Psoas muscle (tissue), 8 donors: ENCODE measurements at places on chromosomes 2 and 18. TPM values are rescaled to one million over a fixed set of nuclear protein-coding genes. Genes with fewer than 3 reads are reported as not detected.

DNA sequence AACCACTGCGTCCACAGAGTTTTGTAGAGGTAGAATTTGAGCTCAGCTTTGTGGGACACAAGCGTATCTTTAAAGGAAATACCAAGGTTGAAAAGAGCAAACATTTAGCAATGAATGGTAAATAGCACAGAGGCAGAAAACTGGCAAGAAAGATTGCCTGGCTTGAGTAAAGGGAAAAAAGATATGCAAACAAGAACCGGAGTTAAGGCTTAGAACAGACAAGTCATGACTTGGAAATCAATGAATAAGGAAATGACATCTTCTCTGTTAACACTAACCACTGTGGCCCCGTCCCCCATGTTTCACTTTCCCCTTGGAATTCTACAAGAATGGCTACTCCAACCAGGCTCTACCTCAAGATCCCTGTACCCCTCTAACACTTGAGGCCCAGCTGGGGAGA is 3.8 kb downstream of the STAM2 start:
- no peak for DNase-seq
- peaks cover 48% of the 10 kb centered on the region for H3K4me1 ChIP-seq
- no peaks in the 10 kb centered on the region for H3K36me3 ChIP-seq
- no peak overlapping the region for H3K27ac ChIP-seq

DNA sequence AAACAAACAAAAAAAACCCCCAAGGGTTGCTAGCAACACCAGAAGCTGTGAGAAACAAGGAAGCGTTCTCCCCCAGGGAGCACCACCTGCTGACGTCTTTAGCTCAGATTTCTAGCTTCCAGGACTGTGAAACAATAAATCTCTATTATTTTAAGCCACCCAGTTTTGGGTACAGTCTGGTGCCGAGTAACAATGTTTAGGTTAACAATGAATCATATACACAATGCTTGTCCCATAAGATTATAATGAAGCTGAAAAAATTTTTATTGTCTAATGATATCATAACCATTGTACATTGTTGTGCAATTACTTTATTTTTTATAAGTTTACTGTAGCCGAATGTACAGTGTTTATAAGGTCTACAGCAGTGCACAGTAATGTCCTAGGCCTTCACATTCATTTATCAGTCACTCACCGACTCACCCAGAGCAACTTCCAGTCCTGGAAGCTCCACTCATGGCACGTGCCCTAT is 72.1 kb upstream of the CAB39 start:
- no peak overlapping the region for H3K27ac ChIP-seq
- no peaks in the 10 kb centered on the region for H3K36me3 ChIP-seq
- no peak for DNase-seq
- no peaks in the 10 kb centered on the region for H3K27me3 ChIP-seq

Gene KLF11
- 27.0 TPM for total RNA-seq

- H3K27me3 ChIP-seq: no peaks in the 10 kb centered on the region
- H3K4me1 ChIP-seq: peaks cover 33% of the 10 kb centered on the region
- H3K27ac ChIP-seq: no peak overlapping the region
- no peak for DNase-seq
Measured at GRCh38 chr2:32363597-32363996, 6.8 kb downstream of the BIRC6 start.

Gene IL1F10
- total RNA-seq: not detected

- no peaks in the 10 kb centered on the region for H3K36me3 ChIP-seq
- H3K4me3 ChIP-seq: no peak overlapping the region
- H3K27me3 ChIP-seq: no peaks in the 10 kb centered on the region
- H3K4me1 ChIP-seq: peaks cover 33% of the 10 kb centered on the region
- no peak for DNase-seq
- H3K27ac ChIP-seq: peak overlapping the region; percentile 85
Measured at GRCh38 chr2:237663517-237664110, 36.2 kb downstream of the LRRFIP1 start.

DNA sequence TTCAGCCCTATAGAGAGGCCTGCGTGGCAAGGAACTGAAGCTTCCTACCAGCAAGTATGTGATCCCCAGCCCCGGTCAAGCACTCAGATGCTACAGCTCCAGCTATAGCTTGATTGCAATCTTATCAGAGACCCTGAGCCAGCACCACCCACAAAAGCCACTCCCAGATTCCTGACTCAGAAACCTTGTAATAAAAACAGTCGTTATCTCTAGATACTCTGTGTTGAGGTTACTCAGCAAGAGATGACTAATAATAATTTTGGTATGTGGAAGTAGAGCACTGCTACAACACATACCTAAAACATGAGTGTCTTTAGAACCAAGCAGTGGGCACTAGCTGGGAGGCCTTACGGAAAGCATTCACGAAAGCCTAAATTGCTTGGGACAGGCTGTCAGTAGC is 216.9 kb downstream of the UXS1 start:
- H3K4me1 ChIP-seq: no peaks in the 10 kb centered on the region
- no peaks in the 10 kb centered on the region for H3K27me3 ChIP-seq
- H3K4me3 ChIP-seq: no peak overlapping the region
- H3K36me3 ChIP-seq: no peaks in the 10 kb centered on the region

DNA sequence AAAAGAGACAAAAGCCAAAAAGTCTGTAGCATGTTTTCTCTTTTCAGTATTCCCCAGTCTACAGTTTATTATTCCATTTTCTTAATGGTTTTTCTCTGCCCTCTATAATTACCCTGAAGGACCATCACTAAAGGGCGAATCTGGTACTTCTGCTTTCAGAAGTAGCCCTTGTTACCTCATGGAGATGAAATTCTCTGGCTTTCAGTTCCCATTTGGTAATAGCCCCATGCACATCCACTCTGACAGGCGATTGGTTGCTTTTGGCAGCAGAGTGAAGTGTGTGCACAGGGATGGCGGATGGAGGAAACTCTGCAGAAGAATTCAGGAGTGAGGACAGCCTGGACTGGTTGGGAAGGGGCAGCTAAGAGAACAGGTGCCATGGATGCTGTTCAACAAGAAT is 66.3 kb upstream of the NABP1 start:
- H3K27ac ChIP-seq: no peak overlapping the region
- no peak overlapping the region for H3K4me3 ChIP-seq
- DNase-seq: no peak
- no peaks in the 10 kb centered on the region for H3K27me3 ChIP-seq

DNA sequence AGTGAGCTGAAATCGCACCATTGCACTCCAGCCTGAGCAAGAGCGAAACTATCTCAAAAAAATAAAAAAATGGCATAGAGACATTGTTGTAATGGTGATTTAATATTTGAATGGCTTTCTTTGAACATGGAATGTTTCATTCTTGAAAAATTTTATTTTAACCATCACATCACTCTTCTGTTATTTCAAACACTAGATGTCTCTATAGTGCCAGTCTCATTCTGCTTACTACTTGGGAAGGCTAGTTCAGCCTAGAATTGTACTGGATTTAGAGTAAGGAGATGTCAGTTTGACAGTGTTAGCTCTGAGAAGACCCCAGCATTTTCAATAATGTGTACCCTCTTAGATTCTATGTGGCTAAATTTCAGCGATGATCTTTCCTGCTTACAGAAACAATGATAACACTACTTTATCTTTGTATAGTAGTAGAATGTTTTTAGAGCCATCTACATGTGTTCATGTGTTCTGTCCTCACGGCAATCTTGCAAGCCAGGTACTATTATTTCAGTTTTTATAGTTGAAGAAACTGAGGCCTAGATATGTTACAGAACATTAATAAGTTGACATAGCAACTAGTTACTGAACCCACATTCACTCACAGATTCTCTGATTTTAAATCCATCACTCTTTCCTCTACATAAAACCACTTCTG is 142.9 kb upstream of the ZSWIM2 start:
- no peaks in the 10 kb centered on the region for H3K27me3 ChIP-seq
- H3K4me3 ChIP-seq: no peak overlapping the region
- H3K36me3 ChIP-seq: no peaks in the 10 kb centered on the region

Gene LYPD6
- total RNA-seq: 0.11 TPM

DNA sequence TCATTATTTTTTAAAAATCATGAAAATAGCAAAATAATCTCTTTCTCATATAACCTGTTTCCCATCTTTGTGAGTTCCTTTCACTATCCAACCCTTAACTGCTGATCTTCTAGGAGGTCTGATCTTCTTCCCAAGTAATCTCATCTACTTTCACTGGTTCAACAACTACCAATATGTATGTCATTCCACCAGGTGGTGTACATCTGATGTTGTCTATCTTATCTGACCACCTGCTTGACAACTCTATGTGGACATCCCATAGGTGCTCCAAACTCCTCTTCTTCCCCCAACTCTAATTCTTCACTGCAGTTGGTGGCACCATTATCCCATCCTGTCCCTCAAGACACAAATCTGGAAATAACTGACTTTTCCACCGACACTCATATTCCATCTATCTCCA is 62.5 kb downstream of the FAM228A start:
- no peaks in the 10 kb centered on the region for H3K27me3 ChIP-seq
- no peak overlapping the region for H3K4me3 ChIP-seq
- no peaks in the 10 kb centered on the region for H3K4me1 ChIP-seq
- H3K27ac ChIP-seq: no peak overlapping the region
- H3K36me3 ChIP-seq: no peaks in the 10 kb centered on the region

- H3K27me3 ChIP-seq: no peaks in the 10 kb centered on the region
- H3K4me3 ChIP-seq: no peak overlapping the region
- DNase-seq: no peak
- peak overlapping the region; percentile 41 for H3K27ac ChIP-seq
- peaks cover 27% of the 10 kb centered on the region for H3K4me1 ChIP-seq
Measured at GRCh38 chr2:88082781-88083180, 15.2 kb downstream of the SMYD1 start.

GRCh38 chr2:202491514-202491913 is 115.4 kb downstream of the BMPR2 start:
- no peak overlapping the region for H3K4me3 ChIP-seq

Gene ALPG
- not detected for total RNA-seq

DNA sequence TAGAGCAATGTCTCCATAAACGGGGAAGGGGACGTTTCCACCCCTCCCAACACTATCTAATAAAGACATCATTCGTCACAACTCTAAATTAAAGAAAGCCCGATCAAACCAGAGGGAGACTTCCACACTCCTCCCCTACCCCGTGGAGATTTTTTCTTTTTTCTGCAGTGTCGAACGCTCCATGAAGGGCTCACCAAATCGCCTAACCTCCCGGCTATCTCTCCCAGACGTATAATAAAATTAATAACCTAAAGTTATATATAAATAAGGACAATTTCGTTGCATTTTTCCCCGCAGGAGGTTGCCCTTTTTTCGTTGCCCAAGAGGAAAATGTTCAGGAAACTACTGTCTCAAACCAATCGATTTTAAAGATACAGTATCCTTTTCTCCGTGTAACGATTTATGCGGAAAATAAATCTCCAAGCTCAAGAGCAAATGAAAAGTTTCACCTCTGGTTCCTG is 2.4 kb downstream of the EVX2 start:
- H3K36me3 ChIP-seq: no peaks in the 10 kb centered on the region
- H3K27me3 ChIP-seq: peaks cover 7% of the 10 kb centered on the region
- H3K4me1 ChIP-seq: peaks cover 26% of the 10 kb centered on the region
- H3K4me3 ChIP-seq: no peak overlapping the region

Gene TWIST2
- total RNA-seq: 1.2 TPM

Gene SGPP2
- 0.29 TPM for total RNA-seq

Gene ABHD3
- 5.9 TPM for total RNA-seq

Gene FKBP1B
- total RNA-seq: 0.69 TPM

GRCh38 chr2:82636402-82637020 is 1822.6 kb downstream of the SUCLG1 start:
- no peak for DNase-seq
- no peaks in the 10 kb centered on the region for H3K27me3 ChIP-seq
- H3K4me1 ChIP-seq: no peaks in the 10 kb centered on the region
- no peak overlapping the region for H3K27ac ChIP-seq
- no peak overlapping the region for H3K4me3 ChIP-seq
- H3K36me3 ChIP-seq: no peaks in the 10 kb centered on the region

Gene TMEM163
- total RNA-seq: 0.24 TPM

Gene CRYGC
- not detected for total RNA-seq

Gene DCDC2C
- total RNA-seq: not detected

- no peaks in the 10 kb centered on the region for H3K36me3 ChIP-seq
- no peak for DNase-seq
- no peaks in the 10 kb centered on the region for H3K27me3 ChIP-seq
- H3K27ac ChIP-seq: peak overlapping the region; percentile 32
Measured at GRCh38 chr2:212935752-212936151, 215.7 kb downstream of the IKZF2 start.

- H3K27ac ChIP-seq: no peak overlapping the region
- H3K36me3 ChIP-seq: no peaks in the 10 kb centered on the region
- no peak for DNase-seq
- no peaks in the 10 kb centered on the region for H3K4me1 ChIP-seq
- no peaks in the 10 kb centered on the region for H3K27me3 ChIP-seq
Measured at GRCh38 chr2:30899516-30900054, 92.3 kb upstream of the CAPN13 start.

Gene C2orf80
- not detected for total RNA-seq

Gene LHCGR
- total RNA-seq: not detected

- H3K36me3 ChIP-seq: no peaks in the 10 kb centered on the region
- H3K4me1 ChIP-seq: no peaks in the 10 kb centered on the region
- H3K27ac ChIP-seq: no peak overlapping the region
- no peak for DNase-seq
Measured at GRCh38 chr2:7452110-7452876, 535.1 kb downstream of the RNF144A start.

- H3K27me3 ChIP-seq: no peaks in the 10 kb centered on the region
- H3K27ac ChIP-seq: no peak overlapping the region
- H3K36me3 ChIP-seq: peaks cover 98% of the 10 kb centered on the region
- no peak for DNase-seq
Measured at GRCh38 chr18:3084206-3084605, 71.3 kb upstream of the LPIN2 start.

Gene PRKAG3
- total RNA-seq: 70.2 TPM

DNA sequence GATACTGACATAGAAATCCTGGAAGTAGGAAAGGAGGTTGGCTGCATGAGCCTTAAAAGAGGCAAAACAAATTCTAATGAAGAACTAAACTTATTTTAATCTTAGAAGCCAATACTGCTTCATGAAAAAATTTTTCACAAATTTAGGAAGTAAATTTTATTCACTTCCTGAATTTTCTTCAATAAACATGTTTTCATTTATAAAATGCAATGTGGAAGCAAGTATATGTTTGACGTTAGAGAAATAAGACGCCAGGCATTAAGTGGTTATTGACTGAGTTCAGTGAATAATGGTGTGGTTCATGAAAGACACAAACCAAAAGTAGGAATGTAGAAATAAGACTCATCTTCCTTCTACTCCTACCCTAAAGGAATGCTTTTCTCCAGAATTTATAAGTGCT is 136.4 kb downstream of the USP34 start:
- peaks cover 3% of the 10 kb centered on the region for H3K36me3 ChIP-seq
- no peak for DNase-seq
- no peaks in the 10 kb centered on the region for H3K4me1 ChIP-seq

- H3K36me3 ChIP-seq: no peaks in the 10 kb centered on the region
- H3K4me1 ChIP-seq: no peaks in the 10 kb centered on the region
- H3K27ac ChIP-seq: no peak overlapping the region
- H3K4me3 ChIP-seq: no peak overlapping the region
Measured at GRCh38 chr18:13809531-13810255, 14.3 kb upstream of the MC5R start.

Gene ITM2C
- 20.3 TPM for total RNA-seq
